ENCODE measurements at places on chromosomes 3 and 15.

DNA sequence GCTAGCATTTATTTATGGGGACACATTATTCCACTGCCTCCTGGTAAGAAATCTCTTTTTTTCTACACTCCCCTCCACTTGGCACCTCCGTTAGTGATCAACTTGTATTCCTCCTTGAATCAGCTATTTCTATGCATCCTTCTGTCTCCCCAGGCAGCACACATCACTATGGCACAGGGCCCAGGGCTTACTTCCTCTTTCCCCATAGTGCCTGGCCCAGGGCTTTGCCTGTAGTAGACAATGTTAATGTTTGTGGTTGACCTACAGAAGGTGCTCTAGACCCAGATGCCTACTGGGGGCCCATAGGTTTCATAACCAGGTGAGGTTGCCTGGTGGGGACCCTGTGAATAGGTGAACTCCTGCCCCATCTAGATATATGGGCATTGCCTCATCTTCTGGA is 44.9 kb downstream of the EPHB1 start:
- no peak for DNase-seq

DNA sequence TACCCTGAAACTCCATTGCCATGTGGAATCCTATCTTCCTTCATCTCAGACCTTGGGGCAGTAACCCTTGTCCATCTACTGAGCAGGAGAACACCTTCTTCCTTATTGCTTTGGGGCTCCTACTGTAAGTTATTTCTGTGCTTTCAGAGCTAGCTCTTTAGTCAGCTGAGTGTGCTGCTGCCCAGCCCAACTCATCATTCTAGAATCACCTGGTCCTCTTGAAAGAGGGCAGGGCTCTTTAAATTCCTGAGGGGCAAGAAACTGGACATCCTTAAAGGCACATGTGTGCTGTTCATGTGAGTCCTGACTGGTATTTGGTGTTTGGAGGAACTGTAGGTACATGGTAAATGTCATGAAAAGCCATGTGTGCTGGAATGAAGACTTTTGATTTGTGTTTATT is 140.9 kb downstream of the ARNT2 start:
- no peak for DNase-seq

DNA sequence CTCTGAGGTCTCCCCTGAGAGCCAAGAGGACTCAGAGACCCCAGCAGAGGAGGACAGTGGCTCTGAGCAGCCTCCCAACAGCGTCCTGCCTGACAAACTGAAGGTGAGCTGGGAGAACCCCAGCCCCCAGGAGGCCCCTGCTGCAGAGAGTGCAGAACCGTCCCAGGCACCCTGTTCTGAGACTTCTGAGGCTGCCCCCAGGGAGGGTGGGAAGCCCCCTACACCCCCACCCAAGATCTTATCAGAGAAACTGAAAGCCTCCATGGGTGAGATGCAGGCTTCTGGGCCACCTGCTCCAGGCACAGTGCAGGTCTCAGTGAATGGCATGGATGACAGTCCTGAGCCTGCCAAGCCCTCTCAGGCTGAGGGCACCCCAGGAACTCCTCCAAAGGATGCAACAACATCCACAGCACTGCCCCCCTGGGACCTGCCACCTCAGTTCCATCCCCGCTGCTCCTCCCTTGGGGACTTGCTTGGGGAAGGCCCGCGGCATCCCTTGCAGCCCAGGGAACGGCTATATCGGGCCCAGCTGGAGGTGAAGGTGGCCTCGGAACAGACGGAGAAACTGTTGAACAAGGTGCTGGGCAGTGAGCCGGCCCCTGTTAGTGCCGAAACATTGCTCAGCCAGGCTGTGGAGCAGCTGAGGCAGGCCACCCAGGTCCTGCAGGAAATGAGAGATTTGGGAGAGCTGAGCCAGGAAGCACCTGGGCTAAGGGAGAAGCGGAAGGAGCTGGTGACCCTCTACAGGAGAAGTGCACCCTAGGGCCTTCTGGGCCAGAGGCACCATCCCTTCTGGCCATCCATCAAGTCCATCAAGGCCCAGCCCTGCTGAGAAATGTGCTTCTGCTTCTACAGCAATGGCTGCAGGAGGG is 23.6 kb downstream of the PLEKHO2 start:
- no peak for DNase-seq

GRCh38 chr15:58306591-58307312 is 125.0 kb upstream of the LIPC start:
- no peak for DNase-seq

DNA sequence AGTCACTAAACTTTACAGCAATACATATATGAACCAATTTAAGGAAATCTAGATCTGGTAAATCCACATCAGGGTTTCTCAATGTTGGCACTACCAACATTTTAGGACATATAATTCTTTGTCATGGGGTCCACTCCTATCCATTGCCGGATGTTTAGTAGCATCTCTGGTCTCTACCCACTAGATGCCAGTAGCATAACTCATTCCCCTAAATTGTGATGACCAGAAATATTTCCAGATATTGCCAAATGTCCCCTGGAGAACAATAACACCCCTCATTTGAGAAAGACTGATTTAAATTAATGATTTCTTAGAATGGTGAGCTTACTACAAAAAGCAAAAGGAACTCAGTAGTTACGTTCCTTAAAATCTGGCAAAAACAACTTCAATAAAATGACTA is 23.1 kb upstream of the ANKRD28 start:
- DNase-seq, result no peak
